ENCODE measurements at places on chromosomes 2 and 18.

DNA sequence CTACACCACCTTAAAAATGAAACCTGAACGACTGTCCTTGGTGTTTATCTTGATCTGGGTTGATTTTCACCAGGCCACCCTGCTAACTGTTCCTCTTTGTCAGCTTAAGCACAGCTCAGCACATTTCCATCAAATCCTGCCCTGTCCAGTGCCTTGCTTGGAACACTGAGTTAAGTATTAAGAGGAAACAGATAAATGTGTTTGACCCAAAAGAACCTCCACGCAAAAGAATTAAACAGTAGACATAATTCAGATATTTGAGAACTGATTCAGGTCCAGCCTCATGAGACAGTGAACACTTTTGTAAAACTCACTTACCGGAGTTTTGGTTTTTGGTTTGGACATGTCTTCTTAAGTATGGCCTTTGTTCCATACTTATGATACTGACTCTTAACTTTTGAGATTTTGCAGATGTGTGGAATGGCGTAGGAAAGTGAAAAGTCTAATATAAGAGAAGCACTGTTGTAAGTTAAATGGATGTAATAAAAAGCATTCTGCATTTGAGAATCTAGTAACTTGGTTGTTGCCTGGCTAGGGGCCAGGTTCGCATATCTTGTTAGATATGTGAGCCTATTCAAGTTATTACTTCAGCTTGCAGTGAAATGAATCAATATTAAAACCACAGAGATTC is 88.9 kb upstream of the SERPINE2 start:
- DNase-seq, result no peak

- DNase-seq, result peak; percentile 34
These were observed 24.3 kb downstream of the TMEM237 start for GRCh38 chr2:201618744-201619662.

- no peak for DNase-seq
These were observed 441 bp downstream of the MPHOSPH10 start for GRCh38 chr2:71130905-71131244.

GRCh38 chr2:130336877-130337734 is 5.6 kb upstream of the IMP4 start:
- DNase-seq, result peak; percentile 41

- DNase-seq, result no peak
These were observed 28.9 kb upstream of the CNOT11 start for GRCh38 chr2:101223814-101224231.

- no peak for DNase-seq
These were observed 1.8 kb upstream of the WIPF1 start for GRCh38 chr2:174599310-174599921.

DNA sequence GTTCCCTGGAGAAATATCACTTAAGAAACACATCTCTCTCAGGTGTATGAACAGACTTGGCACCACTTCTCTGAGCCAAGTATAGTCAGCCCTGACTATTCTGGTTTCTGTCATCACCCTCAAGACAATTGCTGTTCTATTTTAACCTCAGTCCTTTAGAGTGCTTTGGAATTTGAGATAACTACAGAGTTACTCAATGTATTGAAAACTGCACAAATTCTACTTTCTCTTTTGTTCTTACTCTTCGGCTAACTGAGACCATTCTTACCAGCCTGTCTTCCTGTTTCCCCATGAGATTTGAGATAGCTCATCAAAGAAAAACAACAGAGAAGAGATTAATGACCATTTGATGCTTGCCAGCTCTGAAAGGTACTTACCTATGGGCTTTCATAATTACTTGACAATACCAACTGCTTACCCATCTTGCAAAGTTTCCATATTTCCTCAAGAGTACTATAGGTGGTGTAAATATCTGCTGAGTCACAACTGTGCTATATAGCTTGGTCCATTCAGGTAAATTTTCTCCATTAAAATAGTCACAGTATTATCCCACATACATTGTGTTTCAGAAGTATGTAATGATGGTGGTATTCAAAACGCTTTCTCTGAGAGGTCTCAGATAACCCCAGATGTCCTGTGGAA is 467.5 kb upstream of the CHST9 start:
- no peak for DNase-seq

DNA sequence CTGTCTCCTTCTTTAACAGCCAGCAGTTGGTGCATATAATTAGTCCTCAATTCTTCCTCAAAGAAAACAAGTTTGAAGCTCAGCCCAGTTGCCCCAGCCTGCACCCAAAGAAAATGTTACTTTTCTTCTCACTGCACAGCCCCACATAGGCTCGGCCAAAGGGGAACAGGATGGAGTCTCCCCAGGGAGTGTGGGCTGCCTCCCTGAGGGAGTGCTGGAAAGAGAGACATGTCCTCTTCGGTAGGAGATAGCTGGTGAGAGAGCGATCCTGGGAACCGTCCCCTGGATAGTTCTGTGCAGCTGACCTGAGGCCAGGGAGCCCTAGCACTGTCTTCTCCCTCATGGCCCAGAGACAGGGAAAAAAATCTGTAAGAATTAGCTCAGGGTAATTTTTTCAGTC is 37.9 kb upstream of the CD207 start:
- no peak for DNase-seq

DNA sequence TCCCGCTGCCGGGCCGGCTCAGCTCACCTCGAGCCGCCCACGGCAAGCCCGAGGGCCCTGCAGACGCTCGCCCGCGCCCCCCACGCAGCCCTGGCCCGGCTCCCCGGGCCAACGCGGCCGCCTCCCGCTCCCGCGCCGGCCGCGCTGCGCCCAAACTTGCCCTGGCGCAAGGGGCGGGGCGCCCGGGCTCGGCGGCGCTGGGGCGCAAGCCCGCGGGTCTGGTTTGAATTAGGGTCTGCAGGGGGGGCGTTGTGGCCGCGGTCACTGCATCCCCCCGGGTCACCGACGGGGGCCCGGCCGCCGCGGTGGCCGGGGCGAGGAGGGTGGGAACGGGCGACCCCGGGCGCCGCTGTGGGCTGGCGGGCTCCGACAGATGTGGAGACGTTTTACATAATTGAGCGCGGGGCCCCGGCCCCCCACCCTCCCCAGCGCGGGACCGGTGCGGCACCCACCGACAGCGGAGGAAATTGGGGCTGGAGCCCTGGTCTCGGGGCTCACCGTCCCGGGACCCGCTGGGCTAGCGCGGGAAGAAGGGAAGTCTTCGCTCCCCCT is 690 bp downstream of the SDC1 start:
- no peak for DNase-seq

DNA sequence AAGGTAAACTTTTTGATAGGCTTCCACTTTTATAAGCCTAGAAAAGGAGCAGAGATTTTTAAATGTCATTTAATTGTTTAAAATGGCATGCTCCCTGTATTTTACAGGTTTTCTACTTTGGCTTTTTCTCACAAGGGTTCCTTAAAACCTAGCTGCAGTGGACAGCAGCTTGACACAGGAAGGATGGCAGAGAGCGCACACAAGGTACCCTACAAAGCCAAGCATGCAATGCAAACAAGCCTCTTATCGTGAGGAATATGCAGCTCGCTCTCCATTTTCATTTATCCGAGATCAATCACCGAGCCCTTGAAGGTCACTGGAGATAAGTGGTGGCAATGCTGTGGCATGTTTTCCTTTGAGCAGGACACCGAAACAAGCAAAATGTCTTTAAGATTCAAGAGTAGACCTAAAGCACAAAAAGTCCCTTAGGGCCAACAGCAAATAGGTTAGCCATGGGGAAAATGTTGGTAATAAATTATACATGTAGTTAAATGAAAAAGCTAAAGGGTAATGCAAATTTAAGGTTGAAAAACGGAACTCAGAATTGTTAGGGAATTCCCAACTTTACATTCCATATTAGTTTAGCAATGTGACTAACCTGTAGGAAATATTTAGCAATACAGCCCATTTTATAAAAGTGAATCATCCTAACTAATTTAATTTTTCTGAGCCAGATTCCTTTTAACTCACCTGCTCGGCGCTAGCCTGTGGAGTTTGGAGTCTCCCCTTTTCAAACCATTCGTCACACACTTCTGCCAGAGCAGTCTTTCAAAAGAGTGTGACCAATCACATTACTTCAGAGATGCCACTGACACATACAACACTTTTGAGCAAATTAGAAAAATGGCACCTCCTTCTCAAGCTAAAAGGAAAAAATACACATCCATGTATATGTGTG is 337.9 kb upstream of the PKDCC start:
- no peak for DNase-seq

- DNase-seq, result no peak
These were observed 83.3 kb downstream of the RTP5 start for GRCh38 chr2:241952816-241953215.

- no peak for DNase-seq
These were observed 22.8 kb upstream of the SCN7A start for GRCh38 chr2:166516712-166517303.

DNA sequence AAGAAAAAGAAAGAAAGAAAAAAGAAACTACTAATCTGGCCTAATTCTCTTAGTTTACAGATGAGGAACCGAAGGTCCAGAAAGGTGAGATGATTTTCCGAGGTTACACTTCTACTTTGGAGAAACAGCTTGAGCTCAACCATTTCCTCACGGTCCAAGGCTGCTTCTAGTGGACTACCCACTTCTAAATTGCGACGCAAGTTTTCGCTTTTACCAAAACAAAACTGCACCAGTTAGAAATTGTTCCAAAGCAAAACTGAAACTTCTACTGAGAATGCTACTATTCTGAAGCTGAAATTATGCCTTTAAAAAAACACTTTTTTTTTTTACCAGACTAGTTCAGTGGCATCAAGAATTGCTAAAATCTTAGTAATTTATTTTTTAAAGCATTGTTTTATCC is 101.6 kb downstream of the INO80D start:
- no peak for DNase-seq

- DNase-seq, result no peak
These were observed 197.0 kb upstream of the MEIS1 start for GRCh38 chr2:66237803-66238379.

DNA sequence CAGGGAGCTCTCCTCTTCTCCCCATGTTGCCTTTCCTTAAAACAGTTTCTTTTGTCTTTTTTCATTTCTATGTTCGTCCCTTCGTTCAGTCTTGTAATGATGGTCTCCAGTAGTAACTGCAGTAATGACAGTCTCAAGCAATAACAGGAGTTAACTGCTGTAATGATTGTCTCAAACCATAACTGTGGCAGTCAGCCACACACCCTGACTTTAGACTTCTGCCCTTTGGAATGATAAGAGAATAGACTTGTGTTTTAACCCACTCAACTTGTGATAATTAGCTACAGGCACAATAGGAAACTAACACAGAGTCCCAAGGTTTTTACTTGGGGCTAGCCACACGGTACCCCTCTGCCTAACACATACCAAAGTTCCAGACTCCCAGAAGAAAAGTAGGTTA is 12.1 kb downstream of the TMEM131 start:
- no peak for DNase-seq

- no peak for DNase-seq
These were observed 52.5 kb downstream of the TMEM247 start for GRCh38 chr2:46531863-46532262.

- no peak for DNase-seq
These were observed 1008.5 kb upstream of the FANCL start for GRCh38 chr2:59249441-59250306.

All from AG09319 (cell line).